ENCODE measurements at places on chromosomes 3 and 15. TPM values are rescaled to one million over a fixed set of nuclear protein-coding genes. Genes with fewer than 3 reads are reported as not detected.

UBR1 gene
- total RNA-seq, result 38.3 TPM

SLC2A2 gene
- not detected for total RNA-seq

CCDC191 gene
- total RNA-seq, result 1.4 TPM

ZNF80 gene
- total RNA-seq, result not detected

C3orf80 gene
- total RNA-seq, result 0.59 TPM

TTLL13 gene
- total RNA-seq, result not detected

CNTN4 gene
- 0.12 TPM for total RNA-seq

COLQ gene
- 0.35 TPM for total RNA-seq

SNURF gene
- total RNA-seq, result 141 TPM

GHSR gene
- not detected for total RNA-seq

MIX23 gene
- total RNA-seq, result 18.6 TPM

CHCHD6 gene
- total RNA-seq, result 11.1 TPM

RLBP1 gene
- not detected for total RNA-seq

SPINK8 gene
- not detected for total RNA-seq

SKOR1 gene
- total RNA-seq, result under 0.01 TPM

CCR9 gene
- total RNA-seq, result not detected

SLC22A14 gene
- total RNA-seq, result 0.23 TPM

CD86 gene
- total RNA-seq, result not detected

ITIH1 gene
- not detected for total RNA-seq

HES1 gene
- 24.2 TPM for total RNA-seq

NEK10 gene
- 35.3 TPM for total RNA-seq

VWA5B2 gene
- 1.3 TPM for total RNA-seq

ERICH6 gene
- total RNA-seq, result not detected

CCDC54 gene
- total RNA-seq, result not detected

FETUB gene
- total RNA-seq, result not detected

APOD gene
- total RNA-seq, result 0.08 TPM

ACP3 gene
- 0.08 TPM for total RNA-seq

POC1A gene
- 6.0 TPM for total RNA-seq

AP3B2 gene
- total RNA-seq, result under 0.01 TPM

GOLGA6A gene
- total RNA-seq, result not detected

GNAT1 gene
- total RNA-seq, result not detected

GOLIM4 gene
- total RNA-seq, result 77.1 TPM

TGM5 gene
- total RNA-seq, result not detected

NAALADL2 gene
- 2.0 TPM for total RNA-seq

SERINC4 gene
- total RNA-seq, result not detected

FGD5 gene
- 1.3 TPM for total RNA-seq

PKM gene
- total RNA-seq, result 1,418 TPM

CHDH gene
- under 0.01 TPM for total RNA-seq

PLIN1 gene
- total RNA-seq, result 0.15 TPM

LHFPL4 gene
- not detected for total RNA-seq

TMC3 gene
- not detected for total RNA-seq

USP50 gene
- total RNA-seq, result not detected

STAC gene
- total RNA-seq, result 17.5 TPM

OR5K3 gene
- total RNA-seq, result not detected

RFX7 gene
- 1.2 TPM for total RNA-seq

CPN2 gene
- total RNA-seq, result not detected

ALDH1A2 gene
- total RNA-seq, result 5.5 TPM

THSD4 gene
- total RNA-seq, result 13.7 TPM

NXPE3 gene
- total RNA-seq, result 20.4 TPM

LAMB2 gene
- 460 TPM for total RNA-seq

FEZF2 gene
- total RNA-seq, result not detected

ST3GAL6 gene
- total RNA-seq, result 3.0 TPM

SAMMSON gene
- total RNA-seq, result not detected

DAZL gene
- not detected for total RNA-seq

Data from smooth muscle cell of the coronary artery (primary cell).